ENCODE measurements at places on chromosomes 13 and 19.

GRCh38 chr13:44063467-44063866 lies 183.8 kb downstream of the LACC1 start:
- no peak for DNase-seq

DNA sequence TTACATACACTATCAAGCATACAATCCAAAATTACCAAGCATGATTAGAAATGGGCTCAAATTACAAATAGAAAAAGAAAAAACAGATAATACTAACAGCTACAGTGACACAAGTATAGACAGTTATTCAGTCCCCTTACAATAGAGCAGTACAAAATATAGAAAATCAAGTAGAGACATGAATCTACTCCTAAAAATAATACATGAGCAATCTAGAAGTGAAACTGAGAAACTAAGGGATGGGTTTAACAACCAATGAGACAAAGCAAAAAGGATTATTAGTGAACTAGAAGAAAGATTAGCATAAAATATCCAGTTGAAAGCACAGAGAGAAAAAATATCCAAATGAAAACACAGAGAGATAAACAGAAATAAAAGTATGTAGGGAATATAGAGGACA lies 426.7 kb downstream of the TBC1D4 start:
- no peak for DNase-seq

GRCh38 chr13:29621051-29621800 lies 25.7 kb upstream of the SLC7A1 start:
- DNase-seq: no peak

DNA sequence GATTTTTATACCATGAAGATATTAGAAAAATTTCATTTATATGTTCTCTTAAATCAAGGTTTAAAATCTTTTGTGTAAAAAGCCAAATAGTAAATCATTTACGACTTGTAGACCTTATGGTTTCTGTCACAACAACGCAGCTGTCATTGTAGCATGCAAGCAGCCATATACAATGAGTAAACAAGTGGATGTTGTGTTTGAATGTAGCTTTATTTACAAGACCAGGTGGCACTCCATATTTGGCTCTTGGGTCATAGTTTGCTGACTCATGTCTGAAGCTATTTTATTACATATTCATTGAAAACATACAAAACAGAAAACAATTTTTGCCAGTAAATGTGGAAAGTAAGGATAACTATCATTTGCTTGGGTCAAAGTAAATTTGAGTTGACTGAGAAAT lies 930.8 kb downstream of the SLITRK5 start:
- no peak for DNase-seq

DNA sequence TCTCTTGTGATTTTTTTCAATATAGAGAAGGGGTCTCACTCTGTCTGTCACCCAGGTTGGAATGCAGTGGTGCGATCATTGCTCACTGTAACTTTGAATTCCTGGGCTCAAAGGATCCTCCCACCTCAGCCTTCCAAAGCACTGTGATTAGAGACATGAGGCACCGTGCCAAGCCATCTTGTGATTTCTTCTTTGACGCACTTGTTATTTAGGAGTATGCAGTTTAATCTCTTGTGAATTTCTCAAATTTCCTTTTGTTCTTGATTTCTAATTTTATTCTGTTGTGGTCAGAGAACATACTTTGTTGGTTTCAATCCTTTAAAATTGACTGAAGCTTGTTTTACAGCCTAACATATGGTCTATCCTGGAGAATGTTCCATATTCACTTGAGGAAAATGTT lies 14.5 kb downstream of the IPO5 start:
- DNase-seq: no peak

DNA sequence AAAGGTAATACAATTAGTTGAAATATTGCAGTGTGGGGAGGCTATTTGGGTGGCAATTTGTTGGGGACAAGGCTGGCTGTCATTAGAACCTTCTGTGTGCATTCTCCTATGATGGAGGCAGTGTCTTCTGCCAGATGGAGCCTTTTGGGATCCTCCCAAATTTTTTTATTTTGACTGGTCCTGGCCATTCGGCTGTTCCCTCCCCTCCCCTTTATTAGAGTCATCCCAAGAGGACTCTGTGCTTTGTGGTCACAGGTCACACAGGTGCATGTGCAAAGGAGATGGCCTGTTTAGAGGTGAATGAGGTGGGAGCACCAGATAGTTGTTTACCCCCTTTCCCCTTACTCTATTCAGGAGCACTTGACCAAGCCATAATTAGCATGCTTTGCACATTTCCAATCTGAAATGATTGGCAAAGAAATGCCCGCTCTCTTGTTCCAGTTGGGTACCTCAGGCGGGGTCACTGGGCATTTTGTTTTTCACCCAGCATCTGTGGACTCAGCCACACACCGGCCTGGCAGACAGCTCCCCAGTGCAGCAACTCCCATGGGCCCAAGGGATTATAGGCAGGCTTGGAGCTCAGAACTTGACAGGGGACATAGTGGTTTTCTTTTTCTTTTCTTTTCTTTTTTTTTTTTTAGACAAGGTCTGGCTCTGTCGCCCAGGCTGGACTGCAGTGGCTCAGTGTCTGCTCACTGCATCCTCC lies 19.8 kb downstream of the GATAD2A start:
- DNase-seq: no peak

- no peak for DNase-seq
These were observed 1.5 kb downstream of the N4BP2L1 start for GRCh38 chr13:32426191-32426989.

DNA sequence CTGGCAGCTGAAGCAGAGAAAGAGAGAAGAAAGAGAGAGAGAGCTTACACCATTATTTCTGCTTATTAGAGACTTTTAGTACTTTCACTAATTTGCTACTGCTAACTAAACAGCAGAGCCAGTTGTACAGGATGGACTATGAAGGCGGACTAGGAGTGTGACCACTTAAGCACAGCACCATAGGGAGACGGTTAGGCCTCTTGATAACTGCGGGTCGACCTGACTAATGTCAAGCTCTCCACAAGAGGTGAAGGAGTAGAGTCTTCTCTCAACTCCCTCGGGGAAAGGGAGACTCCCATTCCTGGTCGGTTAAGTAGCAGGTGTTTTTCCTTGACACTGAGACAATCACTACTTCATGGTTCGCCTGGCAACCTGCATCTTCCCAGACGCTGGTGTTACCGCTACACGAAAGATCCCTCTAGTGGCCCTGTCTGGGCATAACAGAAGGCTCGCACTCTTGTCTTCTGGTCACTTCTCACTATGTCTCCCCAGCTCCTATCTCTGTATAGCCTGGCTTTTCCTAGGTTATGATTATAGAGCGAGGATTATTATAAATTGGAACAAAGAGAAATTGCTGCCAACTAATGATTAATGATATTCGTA lies 5.3 kb upstream of the PSG7 start:
- DNase-seq: no peak

DNA sequence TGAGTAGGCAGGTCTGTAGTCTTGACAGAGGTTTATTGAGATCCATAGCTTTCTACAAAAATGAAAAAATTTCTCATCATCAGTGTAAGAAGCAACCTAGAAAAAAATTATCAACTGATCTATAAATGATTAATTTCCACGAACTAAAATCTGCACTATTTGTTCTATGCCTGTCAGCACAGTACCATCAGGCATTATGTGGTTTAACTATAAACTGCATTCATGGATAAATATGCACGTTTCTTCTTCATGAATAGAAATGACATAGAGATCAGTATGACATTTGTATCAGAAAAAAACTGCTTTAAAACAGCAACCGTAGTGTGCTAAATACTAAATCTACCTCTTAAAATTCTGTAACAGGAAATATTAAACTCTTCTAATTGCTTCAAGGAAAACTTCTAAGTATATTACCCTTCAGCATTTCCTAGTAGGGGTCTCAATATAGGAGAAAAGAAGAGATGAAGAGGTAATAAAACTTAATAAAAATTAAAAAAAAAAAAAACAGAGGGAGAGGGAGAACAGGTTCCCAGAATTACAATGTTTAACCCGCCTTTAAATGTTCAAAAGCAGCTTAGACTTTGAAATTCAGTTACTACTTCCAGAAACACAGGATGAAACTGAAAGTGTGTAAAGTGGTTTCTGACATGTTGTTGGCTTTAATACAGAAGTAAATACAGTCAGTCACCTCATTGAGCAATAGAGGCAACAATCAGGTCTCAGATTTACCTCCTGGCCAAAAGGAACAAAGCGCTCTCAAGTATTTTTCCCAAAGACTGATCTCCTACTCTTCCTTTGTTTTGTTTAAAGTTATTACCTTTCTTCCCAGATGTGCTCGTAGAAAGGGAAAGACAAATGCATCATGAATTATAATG lies 144.4 kb downstream of the DIAPH3 start:
- no peak for DNase-seq

GRCh38 chr19:11041194-11041593 lies 48.1 kb upstream of the LDLR start:
- DNase-seq: no peak

DNA sequence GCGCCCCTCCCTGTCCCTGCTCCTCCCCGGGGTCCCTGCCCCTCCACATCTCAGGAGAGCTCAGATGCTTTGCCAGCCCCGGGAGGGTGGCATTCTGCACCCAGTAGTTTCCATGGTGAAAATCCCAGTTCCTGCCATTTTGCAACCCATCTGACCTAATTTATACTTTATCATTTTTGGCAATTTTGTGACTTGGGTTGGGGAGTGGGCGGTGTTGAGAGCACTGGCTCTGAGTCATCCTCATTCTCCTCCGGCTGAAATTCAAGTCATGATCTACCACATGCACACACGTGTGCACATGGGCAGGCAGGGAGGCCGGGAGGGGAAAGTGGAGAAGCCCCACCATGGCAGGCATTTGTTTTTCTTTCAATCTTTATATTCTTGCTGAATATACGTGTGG lies 208.6 kb downstream of the URI1 start:
- DNase-seq: no peak

GRCh38 chr13:30736461-30737320 lies 1.3 kb downstream of the ALOX5AP start:
- DNase-seq: no peak

- no peak for DNase-seq
These were observed 2.6 kb downstream of the UNC13A start for GRCh38 chr19:17685451-17686022.

GRCh38 chr13:48976576-48977285 lies 1.0 kb downstream of the FNDC3A start:
- DNase-seq: no peak
